ENCODE measurements at places on chromosomes 13 and 19.

DNA sequence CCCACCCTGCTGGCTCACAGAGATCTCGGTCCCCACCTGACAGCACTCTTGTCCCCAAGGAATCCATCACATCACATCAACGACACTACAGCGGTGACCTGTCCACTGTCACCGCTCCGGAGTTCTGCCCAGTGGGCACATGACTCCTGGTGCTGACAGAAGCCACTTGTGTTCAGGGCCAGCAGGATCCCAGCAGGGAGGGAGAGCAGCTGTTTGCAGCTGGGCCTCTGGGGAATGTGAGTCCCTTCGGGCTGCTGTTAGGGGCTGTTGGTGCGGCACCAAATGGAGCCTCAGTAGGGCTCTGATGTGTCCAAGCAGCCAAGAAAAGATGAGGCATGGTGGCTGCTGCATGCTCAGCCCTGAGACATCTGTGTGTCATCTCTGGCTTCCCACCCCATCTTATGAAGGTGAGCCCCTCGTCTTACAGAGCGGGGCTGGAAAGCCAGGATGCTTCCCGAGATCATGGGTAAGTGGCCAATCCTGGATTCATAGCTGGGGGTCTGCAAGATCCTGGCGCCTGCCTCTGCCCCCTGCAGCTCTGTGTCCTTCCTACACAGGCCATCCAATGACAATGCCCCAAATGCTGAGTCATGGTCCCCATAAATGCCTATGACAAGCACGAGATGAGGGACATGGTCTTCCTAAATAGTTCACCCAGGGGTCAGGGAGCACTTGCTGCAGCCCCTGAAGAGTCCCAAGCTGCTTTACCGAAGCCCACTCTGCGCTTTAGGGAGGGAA is 56.0 kb downstream of the F2RL3 start:
- no peak for DNase-seq

DNA sequence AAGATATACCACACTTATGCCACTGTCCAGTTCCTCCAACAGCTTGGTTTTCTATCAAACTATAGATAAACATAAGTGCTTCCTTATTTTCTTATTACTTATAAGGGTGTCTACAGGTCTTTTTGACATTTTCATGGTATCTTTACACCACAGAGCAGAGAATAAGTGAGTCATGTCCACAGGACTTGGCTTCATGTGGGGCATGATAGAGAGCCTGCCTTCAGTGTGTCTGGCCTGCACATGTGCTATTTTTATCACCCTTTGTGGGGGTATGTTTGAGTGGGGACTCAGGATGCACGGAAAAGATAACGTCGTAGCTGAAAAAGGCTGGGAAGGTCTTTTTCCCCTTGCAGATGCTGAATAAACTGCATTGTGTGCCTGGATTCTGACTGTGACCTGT is 8.1 kb upstream of the STOML3 start:
- no peak for DNase-seq

GRCh38 chr19:15954820-15955219 is 6.0 kb downstream of the OR10H4 start:
- no peak for DNase-seq

DNA sequence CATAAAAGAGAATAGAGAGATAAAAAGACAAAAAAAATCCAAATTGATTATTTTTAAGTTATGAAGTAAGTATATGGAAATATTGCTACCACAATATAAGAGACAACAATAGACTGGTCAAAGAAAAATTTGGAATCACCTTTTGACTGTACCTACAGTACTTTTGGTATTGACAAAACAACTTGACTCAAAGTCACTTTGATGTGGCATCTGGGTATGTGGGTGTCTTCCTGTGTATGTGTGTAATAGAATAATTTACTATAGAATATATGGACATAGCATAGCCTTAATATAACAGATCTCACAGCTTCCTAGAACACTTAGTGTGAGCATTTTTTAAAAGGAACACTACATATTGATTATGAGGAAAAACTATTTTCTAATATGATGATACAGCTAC is 1016.2 kb upstream of the PCDH20 start:
- no peak for DNase-seq

GRCh38 chr19:13732337-13732736 is 32.0 kb upstream of the MRI1 start:
- no peak for DNase-seq

DNA sequence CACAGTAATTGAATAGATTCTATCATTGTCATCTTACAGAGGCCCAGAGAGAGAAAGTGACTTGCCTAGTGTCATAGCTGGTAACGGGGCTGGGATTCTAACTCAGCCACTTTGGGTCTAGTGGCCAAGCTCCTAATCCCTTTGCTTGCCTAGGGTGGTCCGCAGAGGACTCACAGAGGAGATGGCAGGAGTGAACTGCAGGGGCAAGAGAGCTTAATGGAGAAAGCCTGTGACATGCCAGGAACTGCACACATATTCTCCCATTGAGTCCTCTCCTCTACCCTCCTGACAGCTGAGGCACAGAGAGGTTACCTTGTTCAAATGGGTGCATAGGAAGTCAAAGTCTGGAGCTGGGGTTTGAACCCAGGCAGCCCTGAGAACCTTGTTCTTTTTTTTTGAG is 2.7 kb downstream of the LSR start:
- DNase-seq: no peak

DNA sequence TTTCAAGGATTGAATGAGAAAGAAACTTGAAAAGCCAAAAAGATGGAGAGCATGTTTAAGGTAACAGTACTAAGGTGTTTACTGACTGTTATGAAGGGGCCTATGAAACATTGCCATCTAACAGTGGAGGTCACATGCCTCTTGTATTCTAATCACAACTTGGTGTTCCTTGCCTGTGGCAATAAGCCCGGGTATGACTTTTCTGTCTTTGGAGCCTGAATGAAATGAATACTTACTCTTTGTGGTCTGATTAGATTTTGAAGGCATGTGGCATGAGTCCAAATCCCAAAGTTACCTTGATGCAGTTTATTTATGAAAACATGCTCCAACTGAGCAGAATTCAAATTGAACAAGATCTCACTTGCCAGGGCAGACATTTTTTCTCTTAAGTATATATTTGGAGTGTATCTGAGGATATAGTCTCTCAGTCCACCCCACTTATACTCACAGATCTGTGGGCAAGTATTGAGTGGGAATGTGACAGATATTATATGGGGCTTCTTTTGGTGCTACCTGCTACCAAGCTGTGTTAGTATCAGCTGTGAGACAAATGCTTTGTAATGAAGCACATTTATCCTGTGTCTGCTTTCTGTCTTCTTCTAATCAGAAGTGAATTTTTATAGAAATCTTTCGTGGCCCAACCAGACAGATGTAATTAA is 67.5 kb downstream of the B3GLCT start:
- DNase-seq: no peak

DNA sequence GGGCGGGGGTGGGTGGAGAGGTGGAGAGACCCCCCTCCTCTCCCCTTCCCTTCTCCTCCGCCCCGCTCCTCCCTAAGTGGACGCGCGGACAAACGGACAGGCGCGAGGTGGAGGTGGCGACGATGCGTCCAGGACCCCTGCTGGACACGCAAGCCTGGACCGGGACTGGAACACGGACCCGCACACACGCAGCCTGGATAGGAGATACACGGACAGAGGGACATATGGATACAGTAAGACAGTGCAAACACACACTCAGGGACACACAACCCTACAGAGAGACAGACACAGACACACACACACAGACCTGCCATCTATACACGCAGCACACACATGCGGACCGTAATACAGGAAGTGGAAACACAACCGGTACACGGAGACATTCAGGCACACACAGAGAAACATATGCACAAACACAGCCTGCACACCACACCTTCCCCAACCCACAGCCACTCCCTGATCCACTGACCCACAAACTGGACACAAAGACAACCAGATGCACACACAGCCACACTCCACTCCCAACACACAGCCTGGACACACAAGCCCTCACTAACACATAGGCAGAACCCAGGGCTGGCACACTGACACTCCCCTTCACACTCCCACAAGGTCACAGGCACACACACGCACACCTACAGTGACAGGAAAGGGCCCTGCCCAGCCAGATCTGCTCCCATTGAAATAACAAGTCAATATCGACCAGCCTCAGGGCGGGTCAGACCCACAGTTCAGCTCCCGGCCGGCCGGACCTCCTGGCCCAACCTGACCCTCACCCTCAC is 696 bp upstream of the ERFL start:
- no peak for DNase-seq

DNA sequence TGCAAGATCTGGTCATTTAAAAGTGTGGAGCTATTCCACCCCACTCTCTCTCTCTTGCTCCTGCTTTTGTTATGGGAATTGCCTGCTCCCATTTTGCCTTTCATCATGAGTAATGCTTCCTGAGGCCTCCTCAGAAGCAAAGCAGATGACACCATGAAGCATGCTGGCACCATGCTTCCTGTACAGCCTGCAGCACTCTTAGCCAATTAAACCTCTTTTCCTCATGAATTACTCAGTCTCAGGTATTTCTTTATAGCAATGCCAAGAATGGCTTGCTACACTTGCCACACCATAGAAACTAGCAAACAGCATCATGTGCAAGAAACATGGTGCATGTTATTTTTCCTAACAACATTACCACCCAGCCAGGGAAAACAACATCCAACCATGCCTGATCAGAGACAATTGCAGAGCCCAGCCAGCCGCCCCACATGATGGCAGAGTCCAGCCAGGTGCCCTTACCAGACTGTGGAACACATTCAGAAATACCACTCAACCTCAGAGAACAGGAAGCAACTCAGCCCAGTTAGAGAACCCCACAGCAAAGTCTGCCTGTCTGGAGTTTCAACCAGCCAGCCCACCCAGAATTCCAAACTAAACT is 36.9 kb downstream of the SYDE1 start:
- no peak for DNase-seq

DNA sequence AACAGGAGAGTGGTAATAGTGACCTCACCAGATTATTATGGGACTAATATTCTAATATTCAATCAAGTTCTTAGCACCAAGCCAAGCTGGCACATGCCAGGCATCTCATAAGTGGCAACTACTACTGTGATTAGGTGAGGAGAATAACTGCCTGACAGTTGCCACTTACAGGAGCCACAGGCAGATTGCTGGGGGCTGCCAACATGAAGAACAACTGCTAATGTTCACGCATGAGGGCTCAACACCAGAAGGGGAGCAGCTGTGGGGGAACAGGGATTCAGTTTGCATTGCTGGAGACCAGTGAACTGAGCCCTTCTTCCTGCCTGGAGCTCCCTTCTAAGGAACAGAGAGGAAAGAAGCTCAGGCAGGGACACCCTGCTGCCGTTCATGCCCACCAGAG is 504.5 kb downstream of the FOXO1 start:
- no peak for DNase-seq

GRCh38 chr13:113417008-113417751 is 36.1 kb downstream of the ADPRHL1 start:
- no peak for DNase-seq

GRCh38 chr19:14021474-14021873 is 6.5 kb upstream of the RLN3 start:
- DNase-seq: no peak

Measured in NCI-H1436 treated with DMSO at 0.1 percent for 48 hours (cell line).